ENCODE measurements at places on chromosomes 1 and 21.

DNA sequence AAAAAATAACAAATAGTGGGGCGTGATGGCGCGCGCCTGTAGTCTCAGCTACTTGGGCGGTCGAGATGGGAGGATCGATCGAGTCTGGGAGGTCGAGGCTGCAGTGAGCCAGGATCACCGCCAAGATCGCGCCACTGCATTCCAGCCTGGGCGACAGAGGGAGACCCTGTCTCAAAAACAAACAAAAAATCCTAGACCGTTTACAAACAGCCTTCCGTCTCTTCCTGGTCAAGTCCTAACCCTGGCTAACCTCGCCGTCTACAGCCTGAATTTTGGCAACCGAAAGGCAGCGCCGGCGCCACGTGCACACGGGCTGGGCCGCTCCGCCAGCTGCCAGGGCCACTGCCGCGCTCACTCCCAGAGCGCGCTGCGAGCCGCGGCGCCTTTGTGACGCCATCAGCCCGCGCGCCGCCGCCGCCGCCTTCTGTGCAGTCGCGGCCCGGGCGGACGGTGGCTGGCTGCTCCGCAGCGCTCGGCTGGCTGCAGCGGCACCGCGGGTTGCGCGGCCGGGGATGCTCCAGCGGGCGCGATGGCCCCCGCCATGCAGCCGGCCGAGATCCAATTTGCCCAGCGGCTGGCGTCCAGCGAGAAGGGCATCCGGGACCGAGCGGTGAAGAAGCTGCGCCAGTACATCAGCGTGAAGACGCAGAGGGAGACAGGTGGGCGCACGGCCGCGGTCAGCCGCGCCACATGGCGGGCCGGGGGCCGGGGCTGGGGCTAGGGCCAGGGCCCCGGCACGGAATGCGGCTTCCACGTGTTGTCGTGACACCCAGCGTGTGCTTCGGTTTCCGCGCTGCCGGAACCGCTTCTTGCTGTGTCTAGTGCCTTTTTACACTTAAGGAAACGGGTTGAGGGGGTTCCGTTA, at the start of the genes HSF2BP and RRP1B:
HSF2BP (minus strand) TSS at position 353 of the 865 bp plus-strand sequence. CDS start 1,392 bp downstream, outside the sequence.
RRP1B (plus strand) TSS at position 425 of the 865 bp plus-strand sequence; CDS start at position 530, 105 bp downstream.
- peak; percentile 85 for DNase-seq

- DNase-seq: no peak
Observed at GRCh38 chr21:23014021-23014420, 2015.8 kb downstream of the NCAM2 start.

GRCh38 chr1:242813490-242814091, 289.1 kb upstream of the PLD5 start:
- DNase-seq: no peak

DNA sequence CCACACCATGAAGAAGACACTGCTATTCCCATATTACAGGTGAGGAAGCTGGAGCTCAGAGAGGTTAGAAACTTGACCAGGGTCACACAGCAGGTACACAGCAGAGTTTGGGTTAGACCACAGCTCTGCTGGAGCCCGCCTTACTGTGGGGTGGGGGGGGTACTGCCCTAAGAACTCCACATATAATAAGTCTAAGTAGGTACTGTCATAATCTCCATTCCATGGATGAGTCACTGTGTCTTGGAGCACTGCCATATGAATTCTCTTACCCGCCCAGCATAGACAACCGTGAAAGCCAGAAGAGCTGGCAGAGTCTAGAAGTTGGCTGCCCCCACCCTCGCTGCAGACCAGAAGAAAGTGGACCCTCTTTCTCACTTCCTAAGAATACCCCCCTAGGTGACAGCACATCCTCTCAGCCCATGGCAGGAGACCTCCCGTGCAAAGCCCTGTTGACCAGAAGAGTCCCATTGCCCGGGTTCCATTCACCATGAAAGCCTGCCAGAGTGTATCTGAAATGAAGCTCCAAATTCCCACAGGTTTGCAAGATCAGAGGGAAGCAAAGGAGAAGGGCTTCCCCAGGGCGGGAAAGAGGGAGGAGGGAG, 5.2 kb upstream of the PLA2G2D start:
- DNase-seq: no peak

GRCh38 chr1:228074954-228075730, 7.4 kb upstream of the ARF1 start:
- no peak for DNase-seq

GRCh38 chr1:208204779-208205178, 39.4 kb downstream of the PLXNA2 start:
- DNase-seq: no peak
